Left lobe of liver (tissue), 2 donors: ENCODE measurements at places on chromosomes 1 and 21. TPM values are rescaled to one million over a fixed set of nuclear protein-coding genes. Genes with fewer than 3 reads are reported as not detected.

The F5 gene
- 174 TPM for total RNA-seq

The TIE1 gene
- total RNA-seq: 8.5 TPM

The NUCKS1 gene
- 72.3 TPM for total RNA-seq

The OR2T29 gene
- total RNA-seq: not detected

The SAMSN1 gene
- 1.6 TPM for total RNA-seq

The MEX3A gene
- total RNA-seq: 1.1 TPM

The CNR2 gene
- not detected for total RNA-seq

The CD1D gene
- total RNA-seq: 9.5 TPM

The KIF21B gene
- total RNA-seq: 0.93 TPM

The CDK11B gene
- total RNA-seq: 8.7 TPM

The HSD3B2 gene
- 0.83 TPM for total RNA-seq

The MARK1 gene
- 0.38 TPM for total RNA-seq

The OR2T2 gene
- total RNA-seq: not detected

The CA6 gene
- not detected for total RNA-seq

The OR10K2 gene
- total RNA-seq: not detected

The RBP7 gene
- total RNA-seq: 2.5 TPM

The GLIS1 gene
- not detected for total RNA-seq

The SLC30A10 gene
- 59.4 TPM for total RNA-seq

The CD84 gene
- total RNA-seq: 3.2 TPM

The OR10J1 gene
- not detected for total RNA-seq

The FBXO2 gene
- total RNA-seq: 15.0 TPM

The LEFTY1 gene
- total RNA-seq: 1.3 TPM

The PRRC2C gene
- total RNA-seq: 42.6 TPM

The PLA2G5 gene
- 5.8 TPM for total RNA-seq

The SLC16A4 gene
- total RNA-seq: 3.5 TPM

The LPAR3 gene
- total RNA-seq: 0.08 TPM
